RPMI8226 (cell line): ENCODE measurements at places on chromosomes 5 and 9.

- DNase-seq: no peak
Observed at GRCh38 chr5:111480346-111480745, 32.0 kb downstream of the STARD4 start.

DNA sequence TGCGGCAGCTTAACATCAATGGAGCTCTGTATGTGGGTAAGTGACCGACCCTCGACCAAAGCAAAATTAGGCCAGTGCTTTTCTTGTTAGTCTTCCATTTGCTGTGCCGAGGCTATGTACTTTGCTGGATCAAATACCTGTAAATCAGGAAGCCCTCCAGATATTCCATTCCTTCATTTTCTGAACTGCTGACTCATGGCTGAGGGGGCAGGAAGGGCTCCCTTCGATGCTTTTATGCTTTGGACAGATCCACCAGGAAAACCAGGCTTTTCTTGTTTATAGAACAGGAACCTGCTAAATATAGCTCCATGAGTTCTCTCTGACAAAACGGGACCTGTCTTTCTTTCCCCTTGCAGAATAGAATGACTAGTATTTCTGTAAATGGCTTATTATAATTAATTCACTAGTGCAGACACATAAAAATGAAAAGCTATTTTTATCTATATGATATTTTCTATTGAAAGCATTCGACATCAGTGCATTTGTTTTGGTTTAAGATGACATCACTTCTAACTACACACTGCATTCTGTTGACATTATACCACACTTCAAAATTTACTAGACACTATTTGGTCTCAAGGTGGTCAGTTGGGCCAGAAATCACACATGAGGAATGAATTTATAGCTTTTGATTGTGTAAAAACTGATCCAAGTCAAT is 93.3 kb downstream of the LIFR start:
- DNase-seq: no peak

GRCh38 chr5:1054018-1054798 is 45.6 kb downstream of the NKD2 start:
- no peak for DNase-seq

DNA sequence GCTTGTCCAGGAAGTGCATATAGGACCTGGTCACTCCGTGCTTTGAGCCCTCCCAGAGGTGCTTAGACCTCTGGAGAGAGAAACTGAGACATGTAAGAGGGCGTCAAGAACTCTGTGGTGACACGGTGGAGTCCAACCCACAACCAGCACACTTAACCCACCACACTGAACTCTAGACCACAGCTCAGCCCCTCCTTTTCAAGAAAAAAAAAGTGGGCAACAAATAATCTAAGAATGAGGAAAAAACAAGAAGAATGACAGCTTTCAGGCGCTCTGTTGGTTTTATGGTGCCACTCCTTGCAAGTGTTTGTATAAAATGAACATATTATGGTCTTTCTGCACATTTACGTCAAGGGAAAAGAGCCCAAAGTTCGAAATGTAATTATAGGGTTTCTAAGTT is 50.2 kb upstream of the SNAPC3 start:
- no peak for DNase-seq

DNA sequence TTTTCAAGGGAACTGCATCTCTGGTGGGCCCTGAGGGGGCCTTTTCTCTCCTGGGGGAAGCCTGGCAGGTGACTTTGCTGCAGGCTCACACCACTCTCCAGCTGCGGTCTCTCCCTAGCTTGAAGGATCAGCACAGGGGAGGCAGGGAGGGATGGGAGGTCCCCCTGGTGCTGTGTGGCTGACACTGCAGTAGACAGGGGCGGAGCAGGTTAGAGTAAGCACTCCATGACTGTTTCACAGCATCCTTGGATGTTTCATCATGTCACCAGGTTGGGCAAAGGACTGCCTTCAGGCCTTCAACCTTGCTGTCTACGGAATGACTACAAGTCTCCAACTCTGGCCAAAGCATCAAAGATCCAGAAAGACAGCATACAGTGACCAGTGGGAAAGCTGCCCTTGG is 470.7 kb downstream of the CDK5RAP2 start:
- DNase-seq: peak; percentile 15

- no peak for DNase-seq
Observed at GRCh38 chr5:63860379-63860778, 101.9 kb downstream of the HTR1A start.

DNA sequence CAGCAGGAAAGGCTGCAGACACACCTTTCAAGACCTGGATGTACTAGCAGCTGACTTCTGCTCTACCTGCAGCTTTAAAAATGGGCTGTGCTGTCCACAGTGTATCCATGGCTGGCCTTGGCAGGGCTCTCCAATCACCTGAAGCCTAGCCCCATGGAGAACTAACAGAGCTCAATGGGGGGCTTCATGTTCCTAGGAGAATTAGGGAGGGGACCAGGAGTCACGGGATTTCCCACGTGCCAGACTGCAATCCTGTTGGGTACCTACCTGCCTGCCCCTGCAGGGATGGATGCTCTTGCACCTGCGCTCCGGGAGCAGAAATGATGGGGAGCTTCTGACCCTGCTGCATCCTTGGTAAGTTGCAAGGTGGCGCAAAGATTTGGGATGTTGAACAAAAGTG is 462.1 kb downstream of the ICE1 start:
- DNase-seq: no peak

DNA sequence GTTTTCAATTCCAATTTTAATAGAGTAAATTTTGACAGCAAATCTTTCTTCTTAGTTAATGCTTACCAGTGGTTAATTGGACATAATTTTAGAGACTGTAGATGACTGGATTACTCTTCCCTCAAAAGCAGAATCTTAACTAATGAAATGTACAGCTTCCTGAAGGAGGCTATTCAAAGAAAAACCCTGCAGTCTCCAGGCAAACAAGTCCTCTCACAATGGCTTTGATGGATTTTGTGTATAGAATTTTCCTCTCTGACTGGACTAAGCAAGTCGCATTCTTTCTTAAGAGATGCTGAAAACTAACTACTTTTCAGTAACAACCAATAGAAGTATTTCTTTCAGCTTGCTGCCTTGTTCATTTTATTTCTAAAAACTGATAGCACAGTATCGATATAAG is 35.7 kb upstream of the TMED7 start:
- DNase-seq: no peak

GRCh38 chr5:77797136-77797535 is 21.0 kb upstream of the TBCA start:
- no peak for DNase-seq

DNA sequence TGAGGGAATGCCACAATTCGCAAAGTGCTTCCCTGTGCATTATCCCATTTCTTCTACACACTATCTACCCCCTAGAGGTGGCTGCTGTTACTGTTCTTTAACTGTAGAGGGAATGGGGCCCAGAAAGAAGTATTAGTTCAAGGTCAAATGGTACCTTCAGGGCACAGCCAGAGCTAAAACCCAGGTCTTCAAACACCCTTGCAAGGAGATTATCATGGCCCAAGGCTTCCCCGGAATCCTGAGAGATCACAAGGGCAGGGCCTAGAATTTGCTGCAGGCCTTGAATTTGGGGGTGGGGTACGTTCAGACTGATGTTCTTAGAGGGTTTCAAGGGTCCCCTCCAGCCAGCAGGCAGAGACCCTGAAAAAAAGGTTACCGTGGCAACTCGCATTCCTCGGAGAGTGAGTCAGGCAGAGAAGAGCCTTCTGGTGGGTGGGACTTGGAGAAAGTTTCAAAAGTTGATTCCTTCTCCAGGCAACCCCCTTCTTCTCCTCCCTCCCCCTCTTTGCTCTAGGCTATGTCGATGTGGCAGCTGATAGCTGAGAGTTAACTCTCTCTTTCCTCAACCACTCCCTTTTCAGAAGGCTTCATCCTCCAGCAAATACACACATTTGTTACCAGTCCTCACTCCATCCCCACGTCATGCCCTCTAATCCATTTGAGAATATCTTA is 1.9 kb downstream of the SPARC start:
- DNase-seq: no peak

DNA sequence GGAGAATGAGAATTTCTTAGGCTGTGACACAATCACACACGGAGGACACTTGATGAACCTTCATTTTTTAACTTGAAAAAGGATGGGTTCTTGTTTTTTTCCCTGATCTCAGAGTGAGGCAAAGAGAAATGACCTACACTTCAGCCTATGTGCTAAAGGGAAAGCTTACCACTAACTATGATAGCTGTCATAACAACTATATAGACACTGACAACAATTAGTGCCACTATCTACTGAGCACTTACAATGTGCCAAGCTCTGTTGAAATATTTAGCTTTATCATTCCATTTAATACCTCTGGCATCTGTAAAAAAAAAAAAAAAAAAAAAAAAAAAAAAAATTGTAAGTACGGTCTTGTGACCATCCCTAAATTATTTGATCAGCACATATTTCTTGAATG is 135.9 kb upstream of the WWC1 start:
- DNase-seq: no peak

- DNase-seq: no peak
Observed at GRCh38 chr5:175900157-175900556, 28.8 kb downstream of the CPLX2 start.

DNA sequence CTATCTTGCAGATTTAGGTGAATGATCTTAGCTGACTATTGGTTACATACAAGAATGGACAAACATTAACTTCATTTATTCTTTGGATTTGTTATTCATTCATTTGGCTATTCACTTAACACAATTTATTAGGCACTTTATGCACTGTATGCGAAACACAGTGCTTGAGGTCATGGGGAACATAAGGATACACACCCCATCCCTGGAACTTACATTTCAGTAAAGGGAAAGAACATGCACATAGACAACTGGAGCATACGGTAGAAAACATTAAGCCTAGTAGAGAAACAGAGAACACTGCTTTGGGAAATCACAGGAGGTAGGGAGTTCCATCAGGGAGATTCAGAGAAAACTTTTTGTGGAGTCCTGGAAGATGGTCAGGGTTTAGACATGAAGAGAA is 22.2 kb downstream of the LIX1 start:
- no peak for DNase-seq

- DNase-seq: no peak
Observed at GRCh38 chr5:175831507-175831906, 39.9 kb upstream of the CPLX2 start.

- no peak for DNase-seq
Observed at GRCh38 chr9:124580186-124580585, 73.0 kb upstream of the NR5A1 start.

DNA sequence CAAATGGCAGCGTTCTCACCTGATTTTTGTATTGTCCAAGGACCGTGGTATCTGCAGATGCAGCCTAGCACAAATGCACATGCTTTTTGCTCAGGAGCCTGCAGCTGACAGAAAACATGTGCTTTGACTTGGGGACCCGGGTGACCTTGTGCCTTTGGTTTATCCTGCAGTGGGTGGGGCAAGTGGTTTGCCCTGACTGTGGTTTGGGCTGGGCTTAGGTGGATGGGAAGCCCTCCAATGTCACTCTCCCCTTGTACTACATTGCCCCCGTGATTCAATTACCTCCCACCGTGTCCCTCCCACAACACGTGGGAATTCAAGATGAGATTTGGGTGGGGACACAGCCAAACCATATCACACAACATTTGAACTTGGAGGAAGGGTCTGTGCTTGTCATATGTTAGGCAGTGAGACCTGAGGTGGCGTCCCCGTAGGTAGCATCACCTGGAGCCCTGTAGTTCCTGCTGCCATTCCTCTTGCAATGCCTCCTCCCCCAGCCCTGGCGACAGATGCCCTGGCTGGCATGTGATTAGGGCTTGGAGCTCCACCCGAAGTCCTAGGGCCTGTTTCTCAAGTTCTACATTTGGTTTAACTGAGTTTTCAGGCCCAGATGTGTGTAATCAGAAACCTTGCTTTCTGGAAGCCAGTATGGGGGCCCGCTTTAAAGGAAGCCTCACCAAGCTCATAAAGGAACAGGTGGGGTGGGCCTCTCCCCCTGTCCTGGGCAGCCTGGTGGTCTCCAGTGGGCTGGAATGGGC is 2.1 kb downstream of the ANKRD33B start:
- DNase-seq: peak; percentile 19

- DNase-seq: no peak
Observed at GRCh38 chr5:114953565-114953964, 216.1 kb downstream of the TRIM36 start.

DNA sequence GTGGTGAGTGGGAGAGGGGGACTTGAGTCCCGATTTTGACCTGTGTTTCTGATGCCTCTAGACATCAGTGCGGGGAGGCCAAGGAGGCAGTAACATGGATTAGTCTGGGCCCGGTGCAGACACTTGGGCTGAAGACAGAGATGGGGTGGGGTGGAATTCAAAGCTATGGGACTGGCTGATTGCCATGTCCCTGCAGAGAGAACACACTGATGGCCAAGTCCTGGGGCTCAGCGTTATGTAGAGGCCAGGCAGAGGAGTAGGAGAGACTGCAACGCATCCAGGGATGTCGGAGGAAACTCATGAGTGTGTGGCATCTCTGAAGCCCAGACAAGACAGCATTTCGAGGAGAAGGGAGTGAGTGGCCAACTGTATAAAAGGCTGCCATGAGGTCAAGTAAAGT is 30.1 kb downstream of the PSD2 start:
- no peak for DNase-seq

DNA sequence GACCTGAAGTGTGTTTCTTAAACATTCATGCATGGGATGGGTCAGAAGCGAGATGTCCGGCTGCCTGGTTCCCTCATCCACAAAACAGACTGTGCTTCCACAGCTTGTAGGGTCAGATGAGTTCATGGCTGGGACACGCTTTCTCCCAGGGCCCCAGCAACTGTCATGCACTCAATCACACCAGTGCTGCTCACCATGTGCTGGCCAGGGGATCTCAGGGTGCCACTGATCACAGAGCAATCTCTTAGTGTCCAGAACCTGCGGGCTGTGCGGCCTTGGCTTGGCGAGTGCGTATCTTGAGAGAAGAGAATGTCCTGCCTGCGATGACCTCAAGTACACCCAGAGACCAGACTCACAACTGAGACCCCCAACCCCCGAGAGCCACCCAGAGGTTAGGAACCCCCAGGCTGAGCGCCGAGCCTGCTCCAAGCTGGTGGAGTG is 26.0 kb upstream of the FCN2 start:
- DNase-seq: no peak

DNA sequence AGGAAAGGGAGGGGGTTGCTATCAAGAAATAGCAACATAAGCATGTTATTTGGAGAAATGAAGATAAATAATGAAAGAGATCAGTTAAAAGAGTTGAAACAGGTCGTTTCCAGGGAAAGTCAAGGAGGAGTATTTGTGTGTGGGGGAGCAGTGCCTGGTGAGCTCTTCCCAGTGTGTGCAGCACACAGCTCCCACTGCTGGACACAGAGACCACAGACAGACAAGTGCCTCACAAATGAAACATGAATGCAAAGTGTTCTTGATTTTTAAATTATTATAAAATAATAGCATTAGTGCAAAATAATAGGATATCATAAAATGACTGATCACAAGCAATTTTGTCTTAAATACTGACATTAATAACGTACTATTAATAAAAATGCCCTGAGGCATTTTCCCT is 40.8 kb downstream of the LIFR start:
- DNase-seq: no peak
